ENCODE measurements at places on chromosomes 4 and X.

DNA sequence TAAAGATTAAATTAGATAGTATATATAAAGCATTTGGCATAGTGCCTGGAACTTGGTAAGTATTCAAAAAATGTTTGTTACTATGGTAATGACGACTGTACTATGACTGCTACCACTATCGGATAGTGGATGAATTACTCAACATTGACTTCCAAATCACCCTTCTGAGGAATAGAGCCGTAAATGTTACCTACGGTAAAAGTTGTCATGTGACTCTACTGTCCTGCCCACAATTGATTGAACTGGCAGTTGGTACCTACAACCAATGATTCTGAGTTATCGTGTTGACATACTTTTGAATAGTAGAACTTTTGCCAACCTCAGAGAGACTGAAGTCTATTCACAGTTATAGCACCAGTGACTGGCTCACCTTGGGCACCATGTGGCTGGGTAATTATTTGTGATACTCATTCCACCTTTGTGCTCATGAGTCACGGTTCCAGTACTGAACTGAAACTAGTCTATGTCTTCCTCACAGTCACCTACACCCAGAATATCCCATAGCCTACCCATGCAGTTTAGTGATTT, 185.5 kb upstream of the PITX2 start:
- DNase-seq, result no peak

DNA sequence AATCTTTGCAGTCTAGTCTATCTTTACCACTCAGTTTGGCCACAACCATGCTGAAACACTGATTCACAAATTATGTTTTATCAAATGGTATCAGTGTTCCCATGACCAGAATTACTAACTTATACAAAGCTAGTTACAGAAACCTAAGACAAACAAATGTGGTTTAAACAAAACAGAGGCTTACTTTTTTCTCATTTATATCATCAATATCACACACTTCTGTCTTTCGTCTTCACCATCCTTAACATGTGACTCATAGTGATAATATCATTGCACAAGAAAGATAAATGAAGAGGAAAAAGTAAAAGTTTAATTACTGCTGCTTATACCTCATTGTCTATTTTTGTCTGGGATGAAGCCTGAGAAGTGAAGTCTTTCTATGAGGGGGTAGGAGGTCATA, 406.6 kb downstream of the PCDH10 start:
- no peak for DNase-seq

DNA sequence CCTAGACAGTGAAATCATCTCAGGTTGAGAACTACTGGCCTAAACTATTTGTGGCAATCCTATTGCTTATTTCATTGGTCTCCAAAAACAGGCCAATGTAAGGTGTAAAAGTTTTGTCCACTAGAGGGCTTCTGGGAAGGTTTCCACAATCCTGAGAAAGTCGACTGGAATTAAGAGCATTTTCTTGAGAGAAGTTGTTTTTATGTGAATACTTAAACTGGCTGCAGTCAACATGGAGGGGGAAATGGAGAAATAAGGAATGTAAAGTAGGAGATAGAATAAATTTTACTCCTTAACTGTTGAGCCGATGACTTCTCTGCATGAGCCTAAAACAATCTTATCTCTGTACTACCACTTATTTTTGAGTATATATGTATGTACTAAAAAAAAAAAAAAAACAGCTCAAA, 11.0 kb upstream of the EIF4E start:
- no peak for DNase-seq

DNA sequence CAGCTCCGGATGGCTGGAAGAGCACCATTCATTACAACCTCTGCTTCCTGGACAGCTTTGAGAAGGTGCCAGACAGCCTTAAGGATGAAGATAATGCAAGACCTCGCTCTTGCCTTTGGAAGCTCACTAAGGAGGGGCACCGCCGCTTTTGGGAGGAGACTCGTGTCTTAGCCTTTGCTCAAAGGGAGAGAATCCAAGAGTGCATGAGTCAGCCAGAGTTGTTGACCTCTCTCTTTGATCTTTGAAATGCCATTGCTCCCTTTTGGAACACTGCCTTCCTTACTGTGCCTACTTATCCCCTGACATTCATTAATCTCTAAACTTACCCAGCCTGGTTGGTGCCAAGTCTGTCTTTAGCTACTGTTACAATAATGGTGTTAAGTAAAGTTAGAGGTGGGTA, 1.2 kb downstream of the FOXR2 start:
- no peak for DNase-seq

- no peak for DNase-seq
Measured at GRCh38 chrX:125651426-125651825, 331.8 kb downstream of the TEX13C start.

GRCh38 chr4:156981262-156981769, 9.7 kb upstream of the PDGFC start:
- DNase-seq, result no peak

DNA sequence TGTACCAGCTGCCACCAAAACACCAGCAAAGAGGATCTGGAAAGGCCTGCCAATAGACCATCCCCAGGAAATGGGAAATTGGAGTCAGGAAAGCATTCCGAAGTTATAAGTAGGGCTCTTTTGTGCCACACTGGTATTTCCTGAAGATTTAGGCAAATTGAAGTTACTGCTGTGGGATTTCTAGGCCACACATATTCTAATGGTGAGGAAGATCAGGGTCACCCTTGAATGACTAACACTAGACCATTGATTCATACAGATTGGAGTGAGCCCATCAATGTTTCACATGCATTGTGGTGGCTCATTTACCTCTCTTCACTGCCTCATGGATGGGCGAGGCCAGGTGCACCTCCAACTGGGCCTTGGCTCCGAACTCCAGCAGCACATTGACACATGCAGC, 22.6 kb downstream of the ASB11 start:
- no peak for DNase-seq

DNA sequence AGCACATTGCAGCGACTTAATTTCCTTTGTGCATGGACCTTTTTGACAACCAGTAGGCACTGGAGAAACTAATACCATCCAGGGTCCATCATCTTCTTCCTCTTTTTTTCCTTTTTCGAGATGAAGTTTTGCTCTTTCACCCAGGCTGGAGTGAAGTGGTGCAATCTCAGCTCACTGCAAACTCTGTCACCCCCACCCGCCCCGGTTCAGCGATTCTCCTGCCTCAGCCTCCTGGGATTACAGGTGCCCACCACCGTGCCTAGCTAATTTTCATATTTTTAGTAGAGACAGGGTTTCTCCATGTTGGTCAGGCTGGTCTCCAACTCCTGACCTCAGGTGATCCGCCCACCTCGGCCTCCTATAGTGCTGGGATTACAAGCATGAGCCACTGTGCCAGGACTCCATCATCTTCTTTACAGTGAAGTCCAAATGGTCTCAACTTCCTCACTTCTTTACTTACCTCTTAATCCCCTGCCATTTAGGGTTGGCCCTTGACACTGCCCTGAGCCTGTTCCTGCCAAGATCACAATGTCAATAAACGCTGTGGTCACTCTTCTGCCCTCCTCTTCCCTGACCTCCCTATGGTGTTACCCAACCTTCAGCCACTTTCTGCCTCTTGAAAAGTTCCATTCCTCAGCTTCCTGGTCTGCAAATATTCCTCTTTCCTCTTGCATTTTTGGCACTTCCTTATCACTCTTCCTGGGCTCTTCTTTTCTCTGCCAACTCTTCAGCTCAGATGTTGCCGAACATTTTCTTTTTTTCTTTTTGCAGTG, 119.8 kb upstream of the SLC34A2 start:
- no peak for DNase-seq

Measured in stimulated activated CD8-positive, alpha-beta memory T cell treated with anti-CD3 and anti-CD28 coated beads, Interleukin-7, amount 100 ng/mL, for 24 hours (primary cell).